ENCODE measurements at places on chromosomes 12 and 14. TPM values are rescaled to one million over a fixed set of nuclear protein-coding genes. Genes with fewer than 3 reads are reported as not detected.

INHBC gene
- total RNA-seq = not detected

SLC17A8 gene
- total RNA-seq = not detected

DNA sequence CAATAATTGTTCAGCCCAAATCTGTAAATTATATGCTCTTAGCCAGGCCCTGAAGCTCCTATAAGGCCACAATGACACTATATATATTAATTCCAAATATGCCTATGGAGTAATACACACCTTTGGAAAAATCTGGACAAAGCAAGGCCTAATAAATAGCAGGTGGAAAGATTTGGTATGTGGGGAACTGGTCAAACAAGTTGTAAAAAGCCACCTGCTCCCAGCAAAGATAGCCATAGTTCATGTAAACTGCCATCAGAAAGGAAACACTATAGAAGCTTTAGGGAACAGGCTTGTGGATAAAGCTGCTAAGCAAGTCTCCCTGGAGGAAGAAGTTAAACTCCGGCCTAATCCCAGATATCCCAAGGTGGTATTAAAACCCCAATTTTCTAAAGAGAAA is 29.7 kb downstream of the PRMT8 start:
- DNase-seq = no peak

KRT8 gene
- 23.6 TPM for total RNA-seq

DNA sequence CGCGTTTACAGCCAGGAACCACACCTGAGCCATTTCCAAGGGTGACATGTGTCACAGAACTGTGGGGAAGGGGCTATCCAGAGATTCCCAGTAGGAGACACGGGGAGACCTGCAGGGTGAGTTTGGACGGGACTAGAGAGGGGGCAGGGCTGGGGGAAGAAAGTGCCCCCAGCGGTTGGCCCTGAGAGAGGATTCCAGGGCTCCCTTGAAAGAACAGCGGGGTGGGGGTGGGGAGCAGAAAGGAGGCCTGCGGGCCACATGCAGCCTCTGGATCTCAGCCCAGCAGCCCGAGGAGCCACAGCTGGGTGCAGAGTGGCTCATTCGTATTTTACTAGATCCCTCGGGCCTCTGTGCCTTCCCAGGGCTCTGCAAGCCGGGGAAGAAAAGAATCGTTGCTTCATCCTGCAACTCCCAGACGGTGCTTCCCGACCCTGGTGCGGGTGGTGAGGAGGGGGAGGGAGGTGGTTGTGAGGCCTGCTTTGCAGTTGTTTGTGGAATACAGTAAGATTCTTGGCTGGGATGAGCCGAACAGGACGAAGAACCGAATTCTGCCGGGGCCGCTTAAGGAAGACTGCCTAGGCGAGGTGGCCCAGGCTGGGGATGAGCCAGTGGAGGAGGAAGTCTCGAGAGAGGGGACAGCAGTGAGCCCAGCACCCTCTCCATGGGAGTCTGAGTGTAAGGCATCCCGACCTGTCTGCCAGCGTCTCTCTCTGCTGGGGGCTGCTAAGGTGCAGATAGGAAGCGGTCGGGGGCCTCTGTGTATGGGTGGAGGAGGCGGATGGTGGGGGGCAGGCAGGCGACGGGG is 36.1 kb upstream of the ANKRD9 start:
- DNase-seq = no peak

DNA sequence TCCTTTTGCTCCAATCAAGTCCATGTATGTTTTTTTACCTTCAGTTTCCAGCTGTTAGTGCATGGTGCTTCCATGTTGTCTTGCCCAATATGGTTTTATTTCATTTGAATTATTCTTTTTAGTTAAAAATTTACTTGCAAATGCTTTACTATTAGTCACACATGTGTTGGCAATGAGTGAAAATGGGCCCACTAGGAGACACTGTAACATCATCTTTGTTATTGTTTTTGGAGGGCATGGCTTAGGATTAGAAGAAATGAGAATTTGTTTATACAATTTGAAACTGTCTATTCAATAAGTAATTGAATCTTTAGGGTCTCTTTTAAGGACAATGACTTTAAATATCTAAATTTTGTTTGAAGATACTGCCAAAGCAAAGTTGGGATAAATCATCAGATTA is 133.7 kb downstream of the BRMS1L start:
- DNase-seq = no peak

DNA sequence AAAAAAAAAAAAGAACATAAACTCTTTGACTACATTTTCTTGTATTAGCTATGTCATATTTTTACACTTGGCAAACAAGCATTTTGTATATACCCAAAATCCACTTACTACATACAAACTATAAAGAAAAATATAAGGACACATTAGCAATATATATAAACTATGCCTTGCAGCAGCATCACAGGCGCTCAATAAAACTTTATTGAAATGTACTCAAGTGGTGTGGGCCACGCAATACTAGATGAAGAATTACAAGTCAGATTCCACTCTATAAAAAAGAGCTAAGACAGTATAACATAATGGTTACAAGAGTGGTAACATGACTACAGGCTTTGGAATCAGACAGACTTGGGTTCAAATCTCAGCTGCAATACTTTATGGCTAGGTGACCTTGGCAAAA is 3.1 kb upstream of the AP4S1 start:
- DNase-seq = no peak
